Activated CD4-positive, alpha-beta T cell treated with anti-CD3 and anti-CD28 coated beads for 24 hours (primary cell): ENCODE measurements at places on chromosomes 7 and 10.

GRCh38 chr7:1083729-1084657, 3.9 kb upstream of the GPER1 start:
- no peak for DNase-seq

DNA sequence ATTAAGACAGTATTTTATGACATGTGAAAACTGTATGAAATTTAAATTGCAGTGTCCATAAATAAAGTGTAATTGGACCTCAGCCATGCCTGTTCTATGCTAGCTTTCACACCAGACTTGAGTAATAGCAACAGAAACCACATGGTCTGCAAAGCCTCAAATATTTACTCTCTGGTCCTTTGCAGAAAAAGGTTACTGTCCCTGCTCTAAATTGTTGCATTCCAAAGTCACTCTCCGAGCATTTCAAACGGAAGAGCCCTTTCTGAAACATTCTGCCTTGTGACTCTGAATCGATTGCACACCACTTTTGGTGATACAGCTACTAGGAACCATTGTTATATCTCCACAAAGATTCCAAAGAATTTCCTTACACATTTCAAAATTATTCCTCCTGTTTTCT, 81.0 kb upstream of the STK17A start:
- no peak for DNase-seq

DNA sequence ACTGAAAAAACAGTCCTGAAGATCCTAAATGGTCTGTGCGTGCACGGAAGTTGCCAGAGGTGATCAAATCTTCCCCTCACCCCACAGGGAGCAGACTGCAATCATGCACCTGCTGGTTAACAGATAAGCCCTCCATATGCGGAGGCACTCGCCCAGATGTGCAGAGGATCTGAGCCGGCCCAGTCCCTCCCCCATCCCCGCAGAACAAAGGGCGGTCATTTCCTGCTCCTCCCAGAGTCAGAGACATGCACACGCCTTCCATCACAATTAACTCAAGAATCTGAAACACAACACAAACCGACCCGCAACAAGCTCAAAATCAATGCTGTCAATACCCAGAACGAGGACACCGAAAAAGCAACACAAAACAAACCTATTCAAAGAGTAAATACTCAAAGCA, 24.2 kb downstream of the CRTAC1 start:
- DNase-seq, result no peak

- no peak for DNase-seq
These were observed 1.1 kb downstream of the ZDHHC4 start for GRCh38 chr7:6578114-6579084.

GRCh38 chr7:156195276-156195675, 383.0 kb upstream of the SHH start:
- DNase-seq, result no peak

GRCh38 chr10:30996481-30997005, 35.1 kb downstream of the ZNF438 start:
- DNase-seq, result no peak

DNA sequence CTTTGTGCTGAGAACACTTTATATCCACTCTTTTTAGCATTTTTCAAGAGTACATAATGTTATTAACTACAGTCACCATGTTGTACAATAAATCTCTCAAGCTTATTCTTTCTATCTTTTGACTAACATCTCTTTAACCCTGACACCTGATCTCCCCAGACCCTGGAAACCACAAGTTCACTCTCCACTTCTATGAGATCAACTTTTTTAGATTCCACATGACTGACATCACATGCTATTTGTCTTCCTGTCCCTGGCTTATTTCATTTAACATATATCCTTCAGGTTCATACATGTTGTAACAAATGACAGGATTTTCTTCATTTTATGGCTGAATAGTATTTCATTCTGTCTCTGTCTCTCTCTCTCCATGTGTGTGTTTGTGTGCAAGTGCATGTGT, 15.5 kb downstream of the SLC13A1 start:
- no peak for DNase-seq

- DNase-seq, result no peak
These were observed 262.2 kb upstream of the NFE2L3 start for GRCh38 chr7:25889765-25890164.

- DNase-seq, result no peak
These were observed 290.3 kb downstream of the TNS3 start for GRCh38 chr7:47291461-47292081.

GRCh38 chr10:69278446-69278963, at the start of gene HK1:
Gene HK1, plus strand, starts transcription at chr10:69278496.
- no peak for DNase-seq

DNA sequence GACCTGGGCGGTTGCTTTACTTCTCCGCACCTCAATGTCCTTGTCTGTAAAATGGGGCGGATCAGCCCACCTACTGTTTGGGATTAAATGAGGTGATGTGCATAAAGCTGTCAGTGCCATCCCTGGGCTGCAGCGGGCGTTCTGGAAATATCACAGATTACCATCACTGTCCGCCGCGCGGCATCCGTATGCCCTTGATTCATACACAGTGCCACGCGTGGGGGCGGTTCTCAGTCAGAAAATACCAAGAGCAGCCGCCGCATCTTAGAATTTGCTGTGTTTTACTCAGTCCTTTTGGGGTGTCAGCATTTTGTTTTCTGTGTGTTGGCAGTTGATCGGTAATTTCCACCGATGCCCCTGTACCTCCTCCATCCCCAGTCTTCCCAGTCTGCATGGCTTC, 338.8 kb downstream of the DPP6 start:
- DNase-seq, result no peak

DNA sequence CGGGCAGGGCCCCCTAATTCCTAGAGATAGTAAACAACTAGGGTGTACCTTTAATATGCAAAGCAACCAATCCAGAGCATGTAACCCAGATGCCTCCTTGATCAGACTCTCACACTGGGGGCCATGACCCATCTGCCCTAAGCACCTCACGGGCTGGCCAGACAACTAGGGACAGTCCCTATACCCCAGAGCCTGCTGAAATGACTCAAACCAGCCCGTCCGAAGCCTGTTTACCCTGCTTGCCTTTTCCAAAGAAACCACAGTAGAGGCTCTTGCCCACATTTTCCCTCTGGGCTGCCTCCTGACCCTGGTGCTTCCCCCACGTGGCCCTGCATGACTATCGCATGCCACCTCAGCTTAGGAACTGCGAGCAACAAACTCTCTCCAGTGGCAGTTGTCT, 46.2 kb downstream of the RGS10 start:
- DNase-seq, result no peak

DNA sequence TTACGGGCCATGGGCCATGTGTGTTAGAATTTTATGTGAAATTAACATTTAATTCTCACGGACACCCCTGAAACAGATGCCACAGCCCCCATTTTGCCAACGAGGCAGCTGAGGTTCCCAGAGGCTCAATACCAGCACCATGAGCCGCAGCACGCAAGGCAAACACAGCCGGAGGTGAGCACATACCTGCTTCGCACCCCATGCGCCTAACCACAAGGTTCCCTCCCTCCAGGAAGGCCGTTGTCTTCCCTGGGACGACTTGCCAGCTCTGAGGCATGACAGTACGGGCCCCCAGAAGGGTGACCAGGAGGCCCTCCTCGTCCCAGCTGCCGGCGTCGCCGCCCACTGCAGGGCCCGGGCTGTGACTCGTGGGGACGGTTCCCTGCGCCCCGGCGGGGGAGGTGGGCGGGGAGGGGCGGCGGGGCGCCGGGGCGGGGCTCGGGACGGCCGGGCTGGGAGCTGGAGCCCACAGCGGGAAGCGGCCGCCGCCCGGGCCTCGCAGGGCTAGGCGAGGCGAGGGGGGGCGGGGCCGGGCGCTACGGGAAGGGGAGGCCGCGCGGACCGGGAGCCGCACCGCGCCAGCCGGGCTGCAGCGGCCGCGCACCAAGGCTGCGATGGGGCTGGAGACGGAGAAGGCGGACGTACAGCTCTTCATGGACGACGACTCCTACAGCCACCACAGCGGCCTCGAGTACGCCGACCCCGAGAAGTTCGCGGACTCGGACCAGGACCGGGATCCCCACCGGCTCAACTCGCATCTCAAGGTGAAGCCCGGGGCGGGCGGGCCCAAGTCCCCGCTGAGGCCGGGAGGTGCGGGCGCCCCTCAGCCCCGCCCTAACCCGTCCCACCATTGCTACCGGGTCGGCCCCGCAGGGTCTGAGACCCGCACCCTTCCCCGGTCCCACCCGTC, at the start of gene CAV2:
Gene CAV2 (plus strand): TSS at position 571 of the 910 bp plus-strand sequence. CDS start 44 bp downstream, at position 615.
- DNase-seq, result no peak

GRCh38 chr10:73408978-73409521, 4.8 kb downstream of the ANXA7 start:
- DNase-seq, result no peak
